ENCODE measurements at places on chromosomes 12 and 14. TPM values are rescaled to one million over a fixed set of nuclear protein-coding genes. Genes with fewer than 3 reads are reported as not detected.

Gene PLEKHG7
- not detected for total RNA-seq

DNA sequence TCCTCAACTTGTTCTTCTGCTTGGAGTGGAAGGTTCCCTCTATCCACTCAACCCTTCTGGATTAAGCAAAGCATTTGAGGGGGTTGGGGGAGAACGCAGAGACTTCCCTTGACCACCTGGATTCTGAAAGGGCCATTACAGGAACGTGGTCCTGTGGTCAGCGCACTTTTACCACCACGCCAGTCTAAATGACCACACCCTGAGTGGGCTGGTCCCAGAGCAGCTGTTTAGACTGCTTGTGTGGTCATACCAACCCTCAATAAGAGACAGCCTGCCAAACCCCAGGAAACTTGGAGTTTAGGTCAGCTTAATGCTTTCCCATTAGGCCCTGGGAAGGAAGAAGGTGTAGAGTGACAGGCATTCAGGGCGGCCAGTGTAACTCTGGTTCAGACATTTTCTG is 165.5 kb upstream of the ATP2B1 start:
- no peaks in the 10 kb centered on the region for H3K36me3 ChIP-seq
- peaks cover under 1% of the 10 kb centered on the region for H3K4me1 ChIP-seq
- H3K4me3 ChIP-seq: no peak overlapping the region
- no peak for DNase-seq
- H3K27ac ChIP-seq: no peak overlapping the region

Gene KCTD10
- 28.6 TPM for total RNA-seq

DNA sequence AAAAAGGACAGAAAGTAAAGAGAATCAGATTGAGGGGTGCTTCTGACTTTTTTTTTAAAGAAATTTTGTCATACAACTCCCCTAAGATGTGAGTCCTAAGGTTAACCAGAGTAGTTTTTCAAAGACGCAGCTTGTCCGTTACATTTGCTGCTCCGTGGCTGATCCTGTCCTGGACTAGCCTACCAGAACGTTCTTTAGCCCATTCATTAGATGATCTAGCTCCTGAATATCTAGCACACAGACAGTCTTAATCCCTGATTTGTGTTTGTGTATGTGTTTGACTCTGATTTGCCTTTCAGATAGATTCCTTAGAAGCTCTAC is 60.3 kb downstream of the SAMD4A start:
- no peaks in the 10 kb centered on the region for H3K36me3 ChIP-seq
- no peak for DNase-seq
- peak overlapping the region; percentile 67 for H3K27ac ChIP-seq
- peaks cover 32% of the 10 kb centered on the region for H3K4me1 ChIP-seq
- no peaks in the 10 kb centered on the region for H3K27me3 ChIP-seq

DNA sequence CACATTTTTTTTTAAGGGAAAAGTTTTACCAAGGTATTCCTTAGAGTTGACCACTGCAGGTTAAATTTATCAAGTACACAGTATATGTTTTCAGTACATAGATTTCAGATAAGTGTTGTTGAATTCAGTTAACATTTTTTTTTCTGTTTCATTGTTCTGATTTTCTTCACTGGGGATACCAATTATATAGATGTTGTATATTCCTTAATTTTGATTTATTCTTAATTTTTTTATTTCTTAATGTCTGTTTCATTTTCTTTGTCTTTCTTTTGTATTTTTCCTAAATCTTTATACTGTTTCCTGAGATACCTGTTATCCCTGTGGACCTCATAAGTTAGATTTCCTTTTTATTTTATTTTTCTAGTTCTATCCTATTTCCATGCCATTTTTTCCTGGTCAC is 234.8 kb downstream of the TTC6 start:
- no peak for DNase-seq
- no peak overlapping the region for H3K27ac ChIP-seq
- no peak overlapping the region for H3K4me3 ChIP-seq
- H3K36me3 ChIP-seq: no peaks in the 10 kb centered on the region
- H3K27me3 ChIP-seq: no peaks in the 10 kb centered on the region

Gene INTS13
- 46.7 TPM for total RNA-seq

Gene GUCY2C
- total RNA-seq: not detected

GRCh38 chr12:53295891-53296219 is 513 bp downstream of the PFDN5 start:
- H3K27me3 ChIP-seq: no peaks in the 10 kb centered on the region
- peak overlapping the region; percentile 94 for H3K27ac ChIP-seq
- H3K36me3 ChIP-seq: no peaks in the 10 kb centered on the region

GRCh38 chr14:54688229-54688628 is 121.3 kb downstream of the SAMD4A start:
- no peak overlapping the region for H3K4me3 ChIP-seq
- H3K27ac ChIP-seq: no peak overlapping the region
- no peak for DNase-seq
- no peaks in the 10 kb centered on the region for H3K36me3 ChIP-seq
- no peaks in the 10 kb centered on the region for H3K4me1 ChIP-seq
- H3K27me3 ChIP-seq: no peaks in the 10 kb centered on the region

DNA sequence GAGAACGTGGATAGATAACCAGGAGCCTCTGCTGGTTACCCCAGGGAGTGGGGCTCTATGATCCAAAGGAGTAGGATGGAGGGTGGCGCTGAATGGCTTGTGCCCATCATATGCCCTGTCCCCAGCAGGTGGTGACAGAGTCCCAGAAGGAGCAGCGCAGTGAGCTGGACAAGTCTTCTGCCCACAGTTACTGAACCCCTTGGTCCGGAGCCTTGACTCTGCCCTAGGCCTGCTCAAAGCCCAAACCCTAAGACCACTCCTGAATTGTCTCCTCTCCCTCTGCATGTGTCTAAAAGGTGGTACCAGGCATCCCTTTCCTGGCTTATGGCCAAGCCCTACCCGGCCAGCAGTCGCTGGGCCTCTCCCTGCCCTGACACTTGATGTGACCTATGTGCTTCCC is 3.2 kb downstream of the PRPH start:
- H3K27ac ChIP-seq: no peak overlapping the region
- no peak overlapping the region for H3K4me3 ChIP-seq
- H3K4me1 ChIP-seq: peaks cover 11% of the 10 kb centered on the region
- no peaks in the 10 kb centered on the region for H3K36me3 ChIP-seq

Gene LRTM2
- not detected for total RNA-seq

GRCh38 chr12:120821878-120822277 is 82.3 kb downstream of the SPPL3 start:
- no peak overlapping the region for H3K4me3 ChIP-seq
- H3K27me3 ChIP-seq: no peaks in the 10 kb centered on the region
- H3K36me3 ChIP-seq: no peaks in the 10 kb centered on the region
- DNase-seq: no peak
- H3K27ac ChIP-seq: no peak overlapping the region
- peaks cover 14% of the 10 kb centered on the region for H3K4me1 ChIP-seq

DNA sequence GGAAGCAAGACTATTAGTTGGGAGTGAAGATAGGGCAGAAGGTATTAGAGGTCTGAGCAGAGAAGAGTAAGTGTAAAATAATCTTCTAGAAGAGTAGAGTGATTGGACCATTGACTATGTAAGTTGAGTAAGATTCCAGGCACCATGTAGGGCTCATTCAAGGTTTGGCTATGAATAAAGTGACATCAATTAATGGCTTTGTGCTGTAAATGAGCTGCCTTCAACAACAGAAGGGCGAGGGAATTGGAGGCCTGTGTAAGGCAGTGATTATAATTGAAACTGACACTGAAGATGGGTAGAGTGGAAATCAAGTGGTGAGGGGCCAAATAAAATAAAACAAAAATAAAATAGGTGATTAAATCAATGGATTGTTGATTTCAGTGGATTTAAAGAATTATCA is 26.4 kb downstream of the PTPRQ start:
- no peak overlapping the region for H3K4me3 ChIP-seq
- no peak for DNase-seq
- no peaks in the 10 kb centered on the region for H3K27me3 ChIP-seq

Gene DAO
- total RNA-seq: not detected

Gene PROX2
- total RNA-seq: not detected

Gene CCDC38
- not detected for total RNA-seq

- peaks cover 3% of the 10 kb centered on the region for H3K27me3 ChIP-seq
- H3K36me3 ChIP-seq: no peaks in the 10 kb centered on the region
- H3K4me1 ChIP-seq: no peaks in the 10 kb centered on the region
Observed at GRCh38 chr14:79568594-79568993, 642.7 kb downstream of the DIO2 start.

DNA sequence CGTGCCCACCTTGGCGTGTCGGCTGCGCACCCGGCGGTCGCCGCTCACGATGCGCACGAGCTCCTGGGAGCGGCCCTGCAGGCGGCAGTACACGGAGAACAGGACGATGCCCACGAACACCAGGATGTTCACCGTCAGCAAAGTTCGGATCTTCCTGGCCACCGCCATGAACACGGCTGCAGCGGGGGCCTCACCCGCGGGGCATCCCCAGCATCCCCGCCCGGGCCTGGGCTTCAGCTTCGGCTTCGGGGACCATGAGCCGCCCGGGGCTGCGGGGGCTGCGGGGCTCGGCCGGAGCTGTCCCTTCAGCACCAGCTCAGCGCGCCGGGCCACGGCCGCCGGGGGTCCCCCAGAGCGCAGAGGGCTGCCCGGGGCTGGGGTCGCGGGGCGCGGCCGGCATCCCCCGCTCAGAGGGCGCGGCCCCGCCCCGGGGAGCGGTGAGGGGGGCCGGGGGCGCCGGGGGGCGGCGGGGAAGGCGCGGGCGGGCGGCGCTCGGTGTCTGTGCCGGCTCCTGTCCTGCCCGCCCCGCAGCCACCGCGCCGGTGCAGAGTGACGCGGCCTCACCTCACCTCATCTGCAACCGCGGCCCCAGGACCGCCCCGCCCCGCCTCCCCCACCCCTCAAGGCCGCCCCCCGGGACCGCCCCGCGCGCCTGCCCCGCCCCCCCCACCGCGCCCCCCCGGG is at the start of gene GALNT9:
Gene GALNT9 (minus strand): TSS at position 554 of the 684 bp plus-strand sequence. CDS start 386 bp downstream, at position 168.
- no peaks in the 10 kb centered on the region for H3K36me3 ChIP-seq
- no peak within 1 kb of the TSS for H3K27ac ChIP-seq
- H3K27me3 ChIP-seq: peaks cover 14% of the 10 kb centered on the region
- H3K4me1 ChIP-seq: no peaks in the 10 kb centered on the region
- H3K4me3 ChIP-seq: no peak within 1 kb of the TSS

DNA sequence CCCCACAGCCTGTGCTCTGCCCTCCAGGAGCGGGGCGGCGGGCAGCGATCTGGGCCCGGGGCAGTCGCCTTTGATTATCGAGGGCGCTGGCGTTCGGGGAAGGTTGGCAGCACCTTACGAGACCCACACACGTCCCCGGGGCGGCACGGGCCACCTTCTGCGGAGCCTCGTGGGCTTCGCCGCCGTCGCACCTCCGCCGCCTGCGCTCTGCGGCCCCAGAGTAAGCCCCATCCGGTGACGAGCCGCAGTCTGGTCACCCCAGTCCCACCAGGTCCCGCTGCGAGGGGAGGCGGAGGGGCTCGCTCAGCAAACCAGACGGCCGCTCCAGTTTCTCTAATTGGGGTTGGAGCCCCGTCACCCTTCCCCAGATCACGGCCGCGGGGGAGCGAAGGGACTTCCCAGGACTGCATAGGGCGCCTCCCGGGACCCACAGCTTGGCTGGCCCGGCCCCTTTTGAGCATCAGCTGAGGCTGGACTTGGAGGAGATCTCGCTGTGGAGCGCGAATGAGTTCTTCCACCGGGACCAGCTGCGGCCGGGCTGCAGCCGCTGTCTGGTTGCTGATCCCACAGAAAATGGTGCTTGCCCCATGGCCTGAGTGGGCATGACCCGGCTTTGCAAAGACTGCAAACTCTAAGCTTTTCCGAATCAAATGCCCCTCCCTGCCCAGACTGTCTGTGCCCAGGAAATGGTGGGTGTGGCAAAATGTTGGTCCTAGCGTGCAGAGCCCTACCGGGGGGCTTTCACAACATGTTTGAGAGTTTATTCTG is 560 bp downstream of the LGALS3 start:
- H3K4me1 ChIP-seq: peaks cover 13% of the 10 kb centered on the region
- no peak overlapping the region for H3K27ac ChIP-seq
- no peak for DNase-seq
- no peaks in the 10 kb centered on the region for H3K36me3 ChIP-seq
- peak overlapping the region; percentile 19 for H3K4me3 ChIP-seq

DNA sequence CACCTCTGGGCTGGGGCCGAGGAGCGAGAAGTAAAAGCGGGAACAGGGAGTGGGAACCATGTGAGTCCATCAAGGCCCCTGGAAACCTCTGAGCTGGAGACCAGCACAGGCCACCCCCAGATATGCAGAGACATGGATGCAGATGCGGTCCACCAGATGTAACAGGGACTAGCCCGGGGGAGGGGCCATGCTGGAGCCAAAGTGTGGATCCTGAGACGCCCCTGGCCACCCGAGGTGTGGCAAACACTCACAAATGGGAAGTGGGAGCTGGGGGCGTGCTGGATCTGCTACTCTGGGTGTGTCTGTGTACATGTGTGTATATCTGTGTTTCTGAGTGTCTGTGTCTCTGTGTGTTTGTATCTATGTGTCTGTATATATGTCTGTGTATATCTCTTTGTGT is 12.8 kb downstream of the MYL2 start:
- H3K36me3 ChIP-seq: no peaks in the 10 kb centered on the region
- DNase-seq: no peak
- no peaks in the 10 kb centered on the region for H3K4me1 ChIP-seq
- no peak overlapping the region for H3K27ac ChIP-seq
- H3K4me3 ChIP-seq: no peak overlapping the region
- H3K27me3 ChIP-seq: no peaks in the 10 kb centered on the region

Gene LIMA1
- 11.1 TPM for total RNA-seq

All from naive thymus-derived CD4-positive, alpha-beta T cell (primary cell).